ENCODE measurements at places on chromosomes 7 and 10.

GRCh38 chr10:66760941-66761340, 164.9 kb upstream of the LRRTM3 start:
- DNase-seq, result no peak

DNA sequence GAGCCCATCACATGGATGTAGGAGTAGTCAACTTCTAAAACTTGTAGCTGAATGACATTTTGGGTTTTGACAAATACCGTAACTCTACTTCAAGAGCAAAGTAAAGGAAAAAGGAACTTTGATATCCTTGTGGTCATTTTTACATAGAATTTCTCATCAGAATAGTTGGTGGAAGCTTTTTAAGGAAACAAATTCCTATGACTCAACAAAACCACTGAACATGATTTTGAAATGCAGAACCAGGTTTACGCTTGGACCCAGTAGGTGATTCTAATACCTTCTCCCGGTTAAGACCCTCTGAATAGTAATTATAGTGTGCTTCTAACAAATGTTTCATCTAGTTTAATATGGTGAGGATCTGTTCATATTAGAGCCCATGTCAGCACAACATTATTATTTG, 307.8 kb downstream of the GPR37 start:
- no peak for DNase-seq

- DNase-seq, result no peak
Measured at GRCh38 chr7:47622586-47622945, 40.7 kb upstream of the TNS3 start.

GRCh38 chr10:63003816-63004453, 129.2 kb upstream of the NRBF2 start:
- no peak for DNase-seq

- DNase-seq, result no peak
Measured at GRCh38 chr7:15686957-15687545, 568 bp upstream of the MEOX2 start.

DNA sequence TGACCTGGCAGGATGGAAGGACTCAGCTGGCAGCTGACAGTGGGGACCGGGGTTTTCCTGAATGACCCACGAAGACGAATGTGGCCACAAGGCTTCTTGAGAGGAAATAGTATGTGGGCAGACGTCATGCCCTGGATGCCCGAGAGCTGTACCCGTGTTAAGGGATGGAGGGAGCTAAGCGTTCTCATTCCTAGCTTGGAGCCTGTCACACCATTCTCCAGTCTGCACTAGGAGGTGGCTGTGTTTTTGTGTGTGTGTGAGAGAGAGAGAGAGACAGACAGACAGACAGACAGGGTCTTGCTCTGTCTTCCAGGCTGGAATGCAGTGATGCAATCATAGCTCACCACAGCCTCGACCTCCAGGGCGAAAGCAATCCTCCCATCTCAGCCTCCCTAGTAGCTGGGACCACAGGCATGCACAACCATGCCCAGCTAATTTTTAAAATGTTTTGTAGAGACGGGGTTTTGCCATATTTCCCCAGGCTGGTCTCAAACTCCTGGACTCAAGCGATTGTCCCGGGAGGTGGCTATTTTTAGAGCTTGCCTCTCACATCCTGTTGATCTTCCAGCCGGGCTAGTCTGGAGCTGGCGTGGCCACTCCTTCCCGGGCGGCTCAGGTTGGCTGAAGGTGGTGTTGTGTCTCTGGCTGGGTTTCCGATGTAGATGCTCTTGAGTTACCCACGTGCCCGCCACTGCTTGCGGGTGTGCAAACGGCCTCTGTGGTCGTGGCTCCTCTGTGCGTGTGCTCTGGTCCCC, 2.1 kb downstream of the AMZ1 start:
- DNase-seq, result no peak

DNA sequence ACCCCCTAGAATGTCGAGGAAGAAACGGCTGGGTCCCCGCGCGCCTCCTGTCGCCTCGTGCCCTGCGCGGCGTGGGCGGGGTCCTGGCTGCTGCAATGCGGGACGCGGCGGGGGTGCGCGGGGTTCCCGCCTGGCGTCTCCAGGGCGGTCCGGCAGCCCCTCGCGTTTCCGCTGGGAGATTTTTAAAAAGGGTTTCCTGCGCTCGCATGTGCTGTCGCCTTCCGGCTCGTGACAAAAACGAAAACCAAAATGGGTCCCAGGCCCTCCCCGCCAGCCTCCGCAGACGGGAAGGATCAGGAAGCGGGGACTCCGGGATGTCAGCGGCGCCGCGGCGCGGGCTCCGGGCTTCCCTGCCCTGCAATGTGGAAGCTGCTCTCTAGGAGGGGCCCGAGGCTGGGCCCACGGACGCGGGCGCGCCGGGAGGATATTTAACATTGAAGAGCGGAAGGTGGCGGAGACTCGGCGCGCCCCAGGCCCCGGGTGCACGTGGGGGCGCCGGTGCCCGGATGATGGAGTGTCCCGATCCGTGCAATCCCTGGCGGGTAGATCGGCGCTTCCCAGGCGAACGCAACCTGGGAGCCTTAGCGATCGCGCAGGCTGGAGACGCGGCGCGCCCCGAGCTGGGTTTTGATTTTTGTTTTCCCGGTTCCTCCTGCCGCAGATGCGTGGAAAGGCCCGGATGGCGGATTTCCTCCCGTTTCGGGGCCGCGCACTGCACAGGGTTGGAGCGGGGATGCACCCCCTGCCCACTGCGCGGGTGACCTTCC, 1.0 kb downstream of the PFKP start:
- no peak for DNase-seq

DNA sequence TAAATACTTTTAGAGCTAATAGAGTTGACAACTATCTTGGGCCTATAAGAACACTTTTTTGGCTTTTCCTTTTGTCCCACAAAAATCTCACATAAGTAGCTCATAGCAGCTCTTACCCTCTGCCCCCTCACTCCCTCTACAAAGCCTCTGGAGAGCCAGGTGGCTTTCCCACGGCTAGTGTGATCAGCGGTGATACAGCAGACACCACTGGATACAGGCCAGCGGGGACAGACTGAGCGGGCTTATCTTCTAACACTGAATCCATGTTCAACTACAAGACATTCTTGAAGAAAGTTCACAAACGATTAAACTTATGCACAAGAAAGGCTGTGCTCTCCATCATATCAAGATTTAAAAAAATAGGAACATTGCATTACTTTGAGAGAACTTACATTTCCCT, 377.2 kb downstream of the PARD3 start:
- DNase-seq, result no peak

- DNase-seq, result no peak
Measured at GRCh38 chr10:4385231-4385870, 440.7 kb upstream of the AKR1E2 start.

- DNase-seq, result no peak
Measured at GRCh38 chr10:97101166-97101940, 84.4 kb downstream of the SLIT1 start.
